ENCODE measurements at places on chromosomes 11 and 22. TPM values are rescaled to one million over a fixed set of nuclear protein-coding genes. Genes with fewer than 3 reads are reported as not detected.
A peak's percentile ranks its signal among the peaks of the same experiment; 100 is the strongest.

Gene STK33
- 0.65 TPM for total RNA-seq

Gene PIM3
- total RNA-seq: 396 TPM

GRCh38 chr11:32094923-32095322 lies 4.0 kb downstream of the RCN1 start:
- DNase-seq: no peak

- no peak for DNase-seq
These were observed 1.4 kb downstream of the OTOG start for GRCh38 chr11:17548444-17548843.

GRCh38 chr22:20429254-20430100 lies 8.1 kb downstream of the SCARF2 start:
- DNase-seq: no peak

DNA sequence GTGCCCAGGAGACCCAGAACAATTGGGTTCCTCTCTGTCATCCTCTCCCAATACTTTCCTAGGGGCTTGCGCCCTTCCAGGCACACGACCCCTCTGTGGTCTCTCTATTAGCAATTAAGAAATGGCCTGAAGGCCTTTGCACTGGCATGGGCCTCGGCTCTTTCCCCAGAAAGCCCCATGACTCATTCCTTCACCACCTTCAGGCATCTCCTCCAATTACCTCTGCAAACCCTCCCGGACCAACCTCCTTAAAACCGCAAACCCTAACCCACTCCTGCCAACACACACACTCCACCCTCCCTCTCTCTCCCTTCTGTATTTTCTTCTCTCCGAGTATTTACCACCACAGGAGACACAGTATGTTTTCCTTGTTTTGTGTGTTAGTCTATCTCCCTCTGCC lies 36.7 kb downstream of the LARGE1 start:
- DNase-seq: no peak

DNA sequence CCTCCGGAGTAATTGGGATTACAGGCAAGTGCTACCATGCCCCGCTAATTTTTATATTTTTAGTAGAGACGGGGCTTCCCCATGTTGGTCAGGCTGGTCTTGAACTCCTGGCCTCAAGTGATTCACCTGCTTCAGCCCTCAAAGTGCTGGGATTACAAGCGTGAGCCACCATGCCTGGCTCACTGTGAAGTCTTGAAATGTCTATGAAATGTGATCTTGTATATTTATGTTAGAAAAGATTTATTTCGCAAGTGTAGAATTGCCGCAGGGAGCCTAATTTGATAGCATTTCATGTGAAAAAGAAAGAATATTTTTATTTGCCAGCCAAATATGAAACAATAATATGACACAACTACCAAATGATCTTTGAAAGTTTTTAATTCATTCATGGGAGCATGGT lies 52.1 kb downstream of the GRAMD1B start:
- DNase-seq: no peak

DNA sequence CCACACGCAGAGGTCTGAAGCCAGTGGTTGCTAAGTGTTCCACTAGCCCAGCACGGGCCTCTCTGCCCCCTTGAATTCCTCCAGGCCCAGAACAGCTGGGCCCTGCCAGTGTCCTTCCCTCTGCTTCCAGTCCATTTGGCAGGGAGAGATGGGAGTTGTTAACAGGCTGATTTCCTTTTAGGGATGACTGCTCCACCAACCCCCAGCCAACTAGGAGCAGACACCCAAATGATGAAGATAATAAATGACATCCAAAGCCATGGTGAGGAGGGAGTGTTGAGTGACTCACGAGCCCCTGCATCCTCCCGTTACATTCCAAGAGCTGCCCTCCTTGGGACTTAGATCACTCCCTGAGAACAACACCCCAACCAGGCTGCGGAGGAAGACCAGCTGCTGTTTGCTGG lies 20.6 kb downstream of the PARVA start:
- DNase-seq: peak; percentile 90

DNA sequence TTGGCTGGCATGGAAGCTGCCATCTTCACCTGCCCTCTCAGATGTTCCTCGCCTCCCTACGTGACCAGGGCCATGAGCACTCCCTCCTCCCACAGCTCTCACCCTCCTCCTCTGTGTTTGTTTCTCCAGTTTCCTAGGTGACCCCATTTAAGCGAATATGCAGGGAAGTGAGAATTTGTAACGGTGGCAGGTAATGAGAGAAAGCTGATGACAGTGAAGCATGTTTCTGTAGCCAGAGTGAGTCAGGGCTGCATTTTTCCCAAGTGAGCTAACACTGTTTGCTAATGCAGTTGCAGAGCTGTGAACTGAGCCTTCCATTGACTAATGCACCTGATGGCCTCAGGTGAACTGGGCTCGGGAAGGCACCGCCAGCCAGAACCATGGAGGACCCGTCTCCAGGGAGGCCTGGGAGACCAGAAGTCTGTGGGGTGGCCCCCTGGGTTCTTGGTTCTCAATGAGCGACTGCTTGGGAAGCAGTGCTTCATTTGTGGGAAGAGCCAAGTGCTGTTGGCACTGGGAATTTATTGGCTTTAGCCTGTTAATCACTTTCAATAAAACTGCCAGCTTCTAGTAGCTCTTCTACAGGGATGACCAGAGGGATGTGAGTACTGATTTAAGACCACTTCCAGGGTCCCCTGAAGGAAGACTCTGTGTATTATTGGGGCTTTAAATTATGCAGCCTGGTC lies 64.5 kb downstream of the BARX2 start:
- DNase-seq: no peak

DNA sequence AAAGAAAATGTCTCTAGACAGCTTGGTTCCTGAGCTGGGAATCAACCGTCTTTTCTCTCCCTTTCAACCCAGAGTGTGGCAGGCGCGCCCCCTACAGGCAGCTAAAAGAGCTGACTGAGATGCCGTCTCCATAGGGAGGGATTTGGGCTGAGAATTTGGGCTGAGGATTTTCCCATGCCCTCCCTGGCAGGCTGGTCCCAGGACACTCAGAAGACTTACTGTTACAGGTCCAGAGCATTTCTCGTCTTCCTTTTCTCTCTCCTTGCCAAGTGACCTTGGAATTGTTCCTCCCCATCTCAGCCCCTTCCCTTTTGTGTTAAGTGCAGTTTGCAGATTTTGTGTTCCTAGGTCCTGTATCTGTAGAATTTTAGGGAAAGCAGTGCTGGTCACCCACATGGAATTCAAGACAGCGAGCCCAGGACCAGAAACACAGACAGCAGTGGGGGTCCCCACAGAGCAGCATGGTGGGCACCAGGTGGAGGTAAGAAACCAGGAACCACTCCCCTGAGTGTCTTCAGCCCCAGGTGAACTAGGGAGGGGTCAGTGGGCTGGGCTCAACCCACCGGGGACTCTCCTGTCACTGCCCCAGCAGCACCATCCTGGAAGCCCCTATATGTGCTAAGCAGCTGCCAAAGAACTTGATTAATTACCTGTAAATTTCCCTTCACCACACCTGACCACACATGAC lies 9.9 kb upstream of the IGLL5 start:
- peak; percentile 63 for DNase-seq

GRCh38 chr11:8257003-8257664 lies 6.5 kb downstream of the LMO1 start:
- DNase-seq: no peak

DNA sequence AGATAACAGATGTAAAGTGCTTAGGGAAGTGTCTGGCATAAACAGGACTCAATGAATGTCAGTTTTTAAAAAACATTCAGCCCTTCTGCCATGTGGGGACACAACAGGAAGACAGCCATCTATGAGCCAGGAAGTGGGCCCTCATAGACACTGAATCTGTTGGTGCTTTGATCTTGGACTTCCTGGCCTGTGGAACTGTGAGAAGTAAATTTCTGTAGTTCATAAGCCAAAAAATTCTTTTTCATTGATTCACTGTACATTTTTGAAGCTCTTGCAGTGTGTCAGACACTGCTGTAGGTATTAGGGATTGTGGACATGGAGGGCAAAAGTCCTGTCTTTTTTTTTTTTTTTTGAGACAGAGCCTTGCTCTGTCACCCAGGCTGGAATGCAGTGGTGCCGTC lies 188.6 kb downstream of the HIPK3 start:
- peak; percentile 56 for DNase-seq

Data from lung microvascular endothelial cell (primary cell).